BJ (cell line): ENCODE measurements at places on chromosomes 7 and 10.

- no peak for DNase-seq
These were observed 410.2 kb upstream of the KLF6 start for GRCh38 chr10:4195213-4195612.

DNA sequence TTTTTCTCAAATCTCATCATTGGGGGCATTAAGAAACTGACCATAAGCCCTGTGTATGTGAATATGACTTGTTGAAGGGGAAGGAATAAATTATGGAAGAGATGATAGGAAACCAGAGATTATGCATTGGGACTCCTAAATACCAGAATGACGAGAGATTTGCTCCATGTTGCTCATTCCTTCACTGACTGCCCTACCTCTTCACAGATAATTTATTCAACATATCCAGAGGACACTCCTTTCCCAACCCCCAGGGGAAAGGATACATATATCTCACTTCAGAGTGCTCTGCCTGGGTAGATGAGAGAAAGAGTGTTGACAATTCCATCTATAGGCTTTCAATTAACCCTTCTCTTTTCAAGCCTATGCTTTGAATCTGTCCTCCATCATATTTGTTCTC is 145.3 kb upstream of the RHOBTB1 start:
- no peak for DNase-seq

- DNase-seq = no peak
These were observed 67.6 kb downstream of the TACC2 start for GRCh38 chr10:122056431-122057094.

DNA sequence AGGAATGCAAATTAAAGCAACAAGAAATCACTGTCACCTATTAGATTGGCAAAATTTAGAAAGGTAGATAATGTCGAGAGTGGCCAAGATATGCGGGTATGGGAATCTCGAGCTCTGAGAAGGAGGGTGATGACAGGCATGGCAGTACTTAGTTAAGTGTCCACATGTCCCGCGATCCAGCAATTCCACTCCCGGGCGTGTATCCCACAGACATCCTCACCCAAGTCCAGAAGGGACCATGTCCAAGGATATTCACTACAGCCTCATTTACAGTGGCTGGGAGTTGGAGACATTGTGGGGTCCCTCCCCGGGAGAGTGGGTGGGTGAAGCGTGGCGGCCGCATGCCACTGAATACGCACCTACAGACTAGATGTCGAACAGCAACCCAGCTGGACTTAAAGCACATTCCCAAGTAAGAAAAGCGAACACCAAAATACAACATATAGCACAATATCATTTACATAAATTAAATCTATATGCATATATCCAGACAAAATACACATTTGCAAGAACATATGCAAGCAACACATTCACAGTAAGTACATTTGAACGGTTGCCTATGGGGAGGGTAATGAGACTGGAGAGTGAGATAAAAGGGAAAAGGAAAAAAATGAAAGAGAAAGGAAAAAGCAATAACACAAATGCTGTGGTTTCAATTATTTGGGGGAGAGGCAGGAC is 9.9 kb downstream of the KCNH2 start:
- DNase-seq = no peak

- peak; percentile 80 for DNase-seq
These were observed 510.2 kb downstream of the RPS24 start for GRCh38 chr10:78543749-78544362.

- no peak for DNase-seq
These were observed 12.4 kb upstream of the HPS1 start for GRCh38 chr10:98458809-98459784.

GRCh38 chr7:4077980-4078379 is 604.1 kb upstream of the FOXK1 start:
- no peak for DNase-seq

DNA sequence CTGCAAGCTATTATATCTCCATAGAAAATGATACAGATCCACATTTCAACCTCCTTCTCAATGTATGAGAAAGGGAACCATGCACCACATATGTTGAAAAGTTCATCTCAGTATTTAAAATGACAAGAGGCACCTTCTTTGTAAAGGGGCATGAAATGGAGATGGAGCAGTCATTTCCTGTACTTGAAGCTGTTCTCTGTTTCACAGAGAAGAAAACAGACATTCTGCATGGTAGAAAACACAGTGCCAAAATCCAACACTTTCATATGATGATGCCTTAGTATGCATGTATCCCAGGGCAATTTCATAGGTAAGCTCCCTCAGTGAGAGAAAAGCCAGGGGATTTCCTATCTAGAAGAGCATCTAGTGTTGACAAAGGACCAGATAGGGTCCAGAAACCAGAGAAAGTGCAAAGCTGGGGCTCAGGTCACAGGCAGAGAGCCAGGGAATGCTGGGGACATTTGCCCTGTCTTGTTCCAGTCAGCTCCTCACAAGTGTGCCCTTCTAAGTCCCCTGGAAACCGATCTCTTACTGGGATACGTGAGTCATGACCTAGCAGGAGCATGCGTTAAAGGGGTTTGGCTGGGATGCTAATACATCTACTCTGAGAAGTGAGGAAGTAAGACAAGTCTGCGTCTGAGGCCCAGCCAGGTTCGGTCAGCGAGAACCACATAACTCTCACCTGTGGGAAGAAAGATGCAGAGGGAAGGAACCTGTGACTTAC is 118.7 kb downstream of the ICA1 start:
- DNase-seq = no peak

DNA sequence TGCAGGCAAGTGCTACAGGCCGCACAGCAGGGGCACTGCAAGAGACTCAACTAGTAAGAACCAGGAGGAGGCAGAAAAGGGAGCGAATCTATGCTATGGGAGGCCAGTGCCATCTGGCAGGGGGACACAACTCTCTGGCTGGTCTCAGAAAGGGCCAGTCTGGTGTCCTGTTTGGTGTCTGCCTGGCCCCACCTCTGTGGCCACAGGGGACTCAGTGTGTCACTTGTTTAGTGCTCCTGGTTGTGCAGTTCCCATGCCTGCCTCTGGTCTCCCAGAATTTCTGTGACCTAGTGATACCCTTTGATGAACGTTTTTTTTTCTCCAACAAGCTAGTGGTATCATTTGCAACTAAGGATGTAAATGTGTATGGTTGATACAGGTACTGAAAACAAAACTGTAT is 59.2 kb upstream of the JCAD start:
- no peak for DNase-seq

DNA sequence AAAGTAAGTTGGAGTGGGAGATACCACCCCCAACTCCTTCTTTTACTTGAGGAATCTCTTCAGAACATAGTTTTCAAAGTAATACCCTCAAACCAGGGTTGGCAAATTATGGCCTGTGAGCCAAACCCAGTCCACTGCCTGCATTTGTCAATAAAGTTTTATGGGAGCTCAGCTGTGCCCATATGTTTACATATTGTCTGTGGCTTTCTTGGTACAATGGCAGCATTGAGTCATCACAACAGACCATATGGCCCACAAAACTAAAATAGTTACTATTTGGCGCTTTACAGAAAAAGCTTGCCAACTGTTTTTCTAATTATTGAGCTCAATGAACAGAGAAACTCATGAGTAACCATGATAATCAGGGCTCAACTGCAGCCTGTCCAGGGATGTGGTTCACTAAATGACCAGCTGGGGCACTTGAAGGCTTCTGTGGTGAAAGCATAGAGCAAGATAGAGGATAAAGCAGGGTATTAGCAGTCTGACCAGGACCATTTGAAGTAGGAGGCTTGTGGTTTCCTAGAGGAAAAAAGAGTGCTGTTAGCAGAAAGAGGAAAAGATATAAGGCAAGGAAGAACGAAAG is 196.0 kb upstream of the GRB10 start:
- no peak for DNase-seq

GRCh38 chr10:71423901-71424300 is 27.2 kb downstream of the CDH23 start:
- no peak for DNase-seq

- no peak for DNase-seq
These were observed 110.2 kb upstream of the GDF10 start for GRCh38 chr10:47189802-47190201.

GRCh38 chr10:77707570-77707969 is 70.0 kb upstream of the KCNMA1 start:
- DNase-seq = no peak

DNA sequence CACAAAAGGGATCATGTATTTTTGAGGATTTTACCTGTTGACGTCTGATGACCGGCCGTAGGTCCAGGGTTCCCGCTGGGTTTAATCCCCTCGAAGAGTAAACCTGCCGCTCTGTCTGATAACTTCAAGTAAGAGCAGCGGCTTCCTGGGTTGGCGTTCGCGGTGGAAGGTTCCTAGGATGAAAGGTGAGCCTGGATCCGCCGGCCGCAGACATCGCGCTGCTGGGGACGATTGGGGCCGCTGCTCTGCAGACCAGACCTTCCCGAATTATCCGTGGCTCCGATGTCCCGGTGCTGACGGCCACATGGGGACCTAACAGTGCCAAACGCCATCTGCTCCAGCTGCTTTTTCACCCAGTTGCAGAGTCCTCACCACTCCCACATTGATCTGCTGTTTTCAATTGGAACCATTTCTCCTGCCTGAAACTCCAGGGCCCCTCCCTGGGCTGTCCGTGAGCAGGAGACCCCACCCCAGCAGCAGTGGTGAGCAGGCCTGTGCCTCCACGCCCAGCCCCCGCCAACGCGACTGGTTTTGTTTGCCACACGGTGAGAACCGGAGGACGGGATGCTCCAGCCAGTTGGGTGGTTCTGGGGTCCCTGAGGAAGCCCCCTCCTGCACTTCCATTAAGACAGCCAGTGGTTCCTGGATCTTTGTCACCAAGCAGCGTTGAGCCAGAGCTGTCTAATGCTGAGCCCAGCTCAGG is 12.2 kb upstream of the AP5Z1 start:
- DNase-seq = no peak

- DNase-seq = no peak
These were observed 108.9 kb upstream of the FRMD4A start for GRCh38 chr10:14439451-14440259.

DNA sequence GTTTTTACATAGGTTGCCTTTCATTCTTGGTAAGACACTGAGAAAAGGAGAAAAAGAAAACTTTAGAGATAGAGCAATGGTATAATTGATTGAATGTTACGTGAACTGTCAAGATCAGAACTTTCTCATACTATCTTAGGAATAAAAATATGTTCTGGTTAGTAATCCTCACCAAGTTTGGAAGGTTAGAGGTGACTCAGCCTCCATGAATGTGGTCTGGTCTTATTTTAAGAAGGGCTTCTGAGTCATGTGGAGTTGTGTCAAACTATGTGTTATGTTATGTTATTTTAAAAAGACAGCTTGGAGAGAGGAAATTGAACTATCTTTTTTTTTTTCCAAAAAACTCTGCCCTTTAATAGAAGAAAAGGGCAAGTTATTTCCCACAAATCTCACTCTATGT is 458.6 kb upstream of the KLF6 start:
- DNase-seq = peak; percentile 96

- no peak for DNase-seq
These were observed 151.5 kb downstream of the ANK3 start for GRCh38 chr10:60237977-60238758.

GRCh38 chr10:120180160-120180559 is 276.9 kb upstream of the PLPP4 start:
- DNase-seq = no peak

DNA sequence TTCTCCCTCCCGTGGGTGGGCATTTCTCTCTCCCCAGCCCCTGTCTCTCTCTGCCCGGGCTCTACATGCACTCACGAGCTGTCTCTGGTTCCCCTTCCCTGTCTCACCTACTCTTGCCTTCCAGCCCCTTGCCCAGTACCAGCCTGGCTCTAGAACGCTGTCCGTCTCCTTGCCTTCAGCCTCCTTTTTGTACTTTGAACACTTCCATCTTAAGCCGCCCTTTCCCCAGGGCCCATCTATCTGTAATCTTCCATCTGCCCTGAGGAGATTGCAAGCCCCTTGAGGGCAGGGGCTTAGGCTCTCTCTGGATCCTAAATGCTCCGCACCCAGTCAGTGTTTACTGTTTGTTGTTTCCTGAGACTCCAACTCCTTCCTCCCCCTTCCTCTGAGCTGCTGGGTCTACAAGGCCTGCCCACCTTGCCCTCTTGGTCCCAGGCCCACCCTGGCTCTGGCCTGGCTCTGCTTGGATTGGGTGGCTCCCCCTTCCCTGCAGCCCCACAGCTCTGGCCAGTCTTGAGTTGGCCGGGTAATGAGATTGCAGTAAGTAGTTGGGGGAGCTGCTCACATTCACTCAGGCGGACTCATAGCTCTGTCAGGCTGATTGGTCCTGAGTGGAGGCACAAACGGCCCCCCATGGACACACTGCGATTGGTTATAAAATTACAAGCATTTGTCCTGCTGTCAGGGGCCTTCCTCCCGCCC is 28.3 kb downstream of the POLL start:
- DNase-seq = no peak

DNA sequence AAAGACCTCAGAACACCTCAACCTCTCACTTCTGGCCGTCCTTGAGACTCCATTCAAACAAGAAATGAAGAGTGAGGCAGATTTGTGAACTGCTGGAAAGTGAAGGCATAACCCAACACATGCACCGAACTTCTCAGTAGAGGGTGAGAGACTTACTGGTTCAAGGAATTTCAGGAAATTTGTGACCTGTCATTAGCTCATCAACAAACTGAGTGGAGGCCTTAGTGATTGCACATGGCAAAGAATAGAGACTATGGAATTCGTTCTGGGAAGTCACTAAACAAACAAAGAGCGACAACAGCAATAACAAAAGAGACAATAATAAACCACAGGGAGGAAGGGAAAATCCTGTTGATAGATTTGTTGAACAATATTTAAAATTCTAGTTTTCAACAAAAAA is 125.0 kb upstream of the AKR1E2 start:
- no peak for DNase-seq

DNA sequence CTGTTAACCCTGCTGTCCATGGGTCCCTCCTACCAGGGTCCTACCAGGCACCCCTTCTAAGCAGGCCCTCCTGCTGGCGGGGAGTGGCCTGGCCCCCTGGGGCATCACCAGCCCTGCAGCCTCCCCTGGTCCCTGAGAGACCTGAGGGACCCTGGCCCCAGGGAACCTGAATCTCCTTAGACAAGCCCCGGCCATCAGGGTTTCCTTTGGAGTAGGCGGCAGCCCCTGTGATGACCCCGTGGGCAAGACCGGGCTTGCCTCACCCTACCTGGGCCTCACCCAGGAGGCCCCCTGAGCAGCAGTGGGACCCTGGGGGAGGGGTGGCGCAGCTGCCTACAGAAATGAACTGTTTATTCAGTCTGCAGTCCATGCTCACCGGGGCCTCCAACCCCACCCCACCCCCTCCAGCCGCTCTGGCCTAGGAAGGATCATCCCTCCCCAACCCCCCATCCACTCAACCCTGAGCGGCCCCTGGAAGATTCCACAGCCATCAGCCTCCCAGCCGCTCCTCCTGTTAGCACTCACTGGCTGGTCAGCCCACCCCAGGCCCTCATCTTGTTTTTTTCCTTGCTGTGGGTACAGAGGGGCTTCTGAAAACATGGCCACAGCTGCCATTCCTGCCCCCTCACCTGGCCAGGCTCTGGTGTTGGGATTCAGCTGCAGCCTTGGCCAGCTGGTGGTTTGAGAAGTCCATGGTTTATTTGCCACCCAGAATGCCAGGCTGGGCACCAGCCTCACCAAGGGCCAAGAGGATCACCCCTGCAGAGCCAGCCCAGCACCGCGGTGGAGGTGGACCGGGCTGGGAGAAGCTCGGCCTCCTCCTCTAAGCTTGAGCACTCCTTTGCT is 34.8 kb upstream of the CHST15 start:
- no peak for DNase-seq
